Pericardium fibroblast (primary cell): ENCODE measurements at places on chromosomes 3 and 15. TPM values are rescaled to one million over a fixed set of nuclear protein-coding genes. Genes with fewer than 3 reads are reported as not detected.

The BRPF1 gene
- 8.2 and 11.0 TPM in 2 replicates for total RNA-seq

The LNP1 gene
- total RNA-seq, result 2.6 and 3.1 TPM in 2 replicates

The ZDHHC23 gene
- total RNA-seq, result 0.82 TPM in 1 of 2 replicates, not detected in the other

The GATM gene
- 0.17 and 1.9 TPM in 2 replicates for total RNA-seq

The GOLGA6A gene
- total RNA-seq, result not detected in 2 replicates

The POU1F1 gene
- not detected in 2 replicates for total RNA-seq

The CCDC39 gene
- 0.23 TPM in 1 of 2 replicates, not detected in the other for total RNA-seq

The CCR9 gene
- not detected in 2 replicates for total RNA-seq

The MEX3B gene
- 7.7 and 40.7 TPM in 2 replicates for total RNA-seq

The CKMT1B gene
- total RNA-seq, result not detected in 2 replicates

The TRNT1 gene
- 8.5 and 16.9 TPM in 2 replicates for total RNA-seq

The TCF12 gene
- total RNA-seq, result 46.6 and 63.0 TPM in 2 replicates

The SMC4 gene
- 23.1 and 27.9 TPM in 2 replicates for total RNA-seq

The PLA1A gene
- total RNA-seq, result not detected in 2 replicates

The SEMA3G gene
- 1.0 TPM in 1 of 2 replicates, not detected in the other for total RNA-seq

The UBL7 gene
- total RNA-seq, result 64.3 and 66.7 TPM in 2 replicates

The LRRIQ4 gene
- not detected in 2 replicates for total RNA-seq

The THAP10 gene
- total RNA-seq, result 2.2 and 2.5 TPM in 2 replicates

The ARPP21 gene
- 3.0 TPM in 1 of 2 replicates, not detected in the other for total RNA-seq
